Myometrial cell (primary cell): ENCODE measurements at places on chromosomes 2 and 18. TPM values are rescaled to one million over a fixed set of nuclear protein-coding genes. Genes with fewer than 3 reads are reported as not detected.

GATA6 gene
- total RNA-seq = 13.8 and 14.9 TPM in 2 replicates

MRO gene
- not detected in 2 replicates for total RNA-seq

NETO1 gene
- 0.18 and 0.29 TPM in 2 replicates for total RNA-seq

POTEJ gene
- not detected in 2 replicates for total RNA-seq

PLCL1 gene
- total RNA-seq = 0.35 and 0.58 TPM in 2 replicates

CPLX4 gene
- total RNA-seq = not detected in 2 replicates

UCN gene
- total RNA-seq = not detected in 2 replicates

MCEE gene
- 15.2 and 23.4 TPM in 2 replicates for total RNA-seq

RHOB gene
- 174 and 214 TPM in 2 replicates for total RNA-seq

ITSN2 gene
- total RNA-seq = 9.5 and 19.0 TPM in 2 replicates

GALNT13 gene
- 0.18 and 1.7 TPM in 2 replicates for total RNA-seq

CAPN14 gene
- under 0.01 TPM in 2 replicates for total RNA-seq

LMAN1 gene
- 203 and 213 TPM in 2 replicates for total RNA-seq

TDRD15 gene
- total RNA-seq = not detected in 2 replicates

ATP5MC3 gene
- 227 and 299 TPM in 2 replicates for total RNA-seq

XPO1 gene
- 71.5 and 105 TPM in 2 replicates for total RNA-seq

KYNU gene
- 4.3 and 6.0 TPM in 2 replicates for total RNA-seq

CHRNG gene
- not detected in 2 replicates for total RNA-seq

C2orf66 gene
- total RNA-seq = not detected in 2 replicates

VIT gene
- total RNA-seq = 1.4 and 1.8 TPM in 2 replicates

OBSL1 gene
- total RNA-seq = 51.3 and 52.1 TPM in 2 replicates

RAX gene
- total RNA-seq = not detected in 2 replicates
